ENCODE measurements at places on chromosomes 1 and 21. TPM values are rescaled to one million over a fixed set of nuclear protein-coding genes. Genes with fewer than 3 reads are reported as not detected.
A peak's percentile ranks its signal among the peaks of the same experiment; 100 is the strongest.

- peaks cover 3% of the 10 kb centered on the region for H3K27me3 ChIP-seq
- no peaks in the 10 kb centered on the region for H3K36me3 ChIP-seq
Measured at GRCh38 chr1:53532912-53533311, 73.7 kb downstream of the DMRTB1 start.

DNA sequence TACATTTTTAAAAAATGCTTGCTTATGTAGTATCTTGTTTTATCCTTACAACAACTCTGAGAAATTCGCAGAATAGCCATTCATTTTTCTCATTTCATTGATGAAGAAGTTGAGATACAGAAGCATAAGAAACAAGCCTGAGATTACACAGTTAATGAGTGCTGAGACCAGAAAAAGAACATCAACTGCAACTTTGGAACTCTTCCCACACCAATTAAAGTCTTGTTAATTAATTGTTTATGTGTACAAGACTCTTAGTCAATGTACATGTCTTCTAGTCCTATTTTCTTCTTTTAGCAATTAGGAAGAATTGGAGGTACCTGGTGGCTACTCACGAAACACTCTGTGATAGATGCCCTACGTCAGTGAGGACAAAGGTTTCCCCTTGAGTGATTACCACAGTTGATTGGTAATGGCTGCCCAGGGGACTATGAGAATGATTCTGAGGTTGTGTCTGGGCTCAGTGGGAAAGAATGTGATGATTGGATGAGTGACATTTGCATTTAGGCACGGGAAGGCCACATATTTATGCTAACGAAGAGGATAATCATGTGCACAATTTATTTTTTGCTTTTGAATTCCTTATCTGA, 187.4 kb upstream of the KCNK2 start:
- no peaks in the 10 kb centered on the region for H3K36me3 ChIP-seq
- H3K4me3 ChIP-seq, result no peak overlapping the region
- no peaks in the 10 kb centered on the region for H3K27me3 ChIP-seq

GRCh38 chr1:88088481-88088880, 595.6 kb upstream of the PKN2 start:
- no peak overlapping the region for H3K27ac ChIP-seq
- DNase-seq, result no peak
- H3K4me1 ChIP-seq, result peaks cover 4% of the 10 kb centered on the region
- no peak overlapping the region for H3K4me3 ChIP-seq
- no peaks in the 10 kb centered on the region for H3K27me3 ChIP-seq

DNA sequence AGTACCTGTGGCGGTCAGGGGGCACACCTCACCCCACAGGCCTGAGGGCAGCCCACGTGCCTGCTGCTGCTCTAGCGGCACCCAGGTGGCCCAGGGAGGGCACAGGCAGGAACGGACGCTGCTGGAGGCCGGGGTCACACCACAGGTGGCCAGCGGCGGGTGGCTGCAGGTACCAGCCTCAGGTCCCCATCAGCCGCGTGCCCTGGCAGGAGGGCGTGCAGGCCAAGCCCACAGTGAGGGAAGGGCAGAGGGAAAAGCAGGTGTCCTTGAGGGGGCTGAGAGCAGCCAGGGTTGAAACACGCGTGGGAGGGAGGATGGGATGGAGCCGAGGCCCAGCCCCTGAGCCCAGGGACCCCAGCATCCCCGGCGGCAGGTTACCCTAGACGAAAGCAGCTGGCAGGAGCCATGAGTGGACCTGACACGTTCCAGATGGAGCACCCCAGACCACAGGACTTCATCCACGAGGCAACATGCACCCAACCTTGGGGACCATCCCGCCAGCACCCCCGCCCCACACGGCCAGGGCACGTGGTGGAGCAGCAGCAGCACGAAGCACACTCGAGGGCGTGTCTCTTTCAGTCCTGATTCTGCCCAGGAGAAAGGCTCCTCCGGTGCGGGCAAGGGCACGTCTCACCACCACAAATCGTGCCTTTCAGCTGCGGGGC, 3.7 kb downstream of the SLC19A1 start:
- peaks cover 15% of the 10 kb centered on the region for H3K4me1 ChIP-seq
- DNase-seq, result no peak
- H3K27ac ChIP-seq, result no peak overlapping the region
- H3K4me3 ChIP-seq, result no peak overlapping the region
- no peaks in the 10 kb centered on the region for H3K36me3 ChIP-seq

The P3H1 gene
- total RNA-seq, result 77.2 TPM

The HLX gene
- total RNA-seq, result 0.43 TPM

The AZIN2 gene
- total RNA-seq, result 8.1 TPM

GRCh38 chr1:206909161-206909882, 12.1 kb downstream of the IL24 start:
- no peaks in the 10 kb centered on the region for H3K36me3 ChIP-seq
- DNase-seq, result no peak
- H3K4me1 ChIP-seq, result no peaks in the 10 kb centered on the region
- H3K27ac ChIP-seq, result no peak overlapping the region
- H3K4me3 ChIP-seq, result peak overlapping the region; percentile 41

- H3K4me1 ChIP-seq, result peaks cover 5% of the 10 kb centered on the region
- H3K4me3 ChIP-seq, result no peak overlapping the region
- no peak for DNase-seq
- H3K27me3 ChIP-seq, result no peaks in the 10 kb centered on the region
- H3K27ac ChIP-seq, result no peak overlapping the region
- H3K36me3 ChIP-seq, result no peaks in the 10 kb centered on the region
Measured at GRCh38 chr1:97989094-97989680, 68.4 kb upstream of the DPYD start.

DNA sequence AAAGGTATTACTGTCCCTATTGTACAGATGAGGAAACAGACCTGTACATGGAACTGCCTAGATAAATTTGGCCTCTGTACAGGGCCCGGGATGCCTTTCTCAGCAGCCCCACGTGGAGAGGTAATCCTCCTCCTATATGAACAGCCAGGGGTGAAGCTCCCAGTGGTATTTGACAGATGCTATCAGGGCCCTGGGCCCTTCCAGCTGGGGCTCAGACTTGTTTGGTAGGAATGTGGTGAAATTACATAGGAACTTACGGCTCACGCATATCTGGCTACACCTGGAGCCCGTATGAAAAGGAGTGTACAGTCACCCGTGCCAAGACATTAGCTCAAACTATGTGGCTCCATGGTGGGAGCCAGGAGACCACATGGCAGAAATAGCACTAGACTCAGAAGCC, 24.8 kb upstream of the TCEA3 start:
- H3K27ac ChIP-seq, result no peak overlapping the region
- H3K36me3 ChIP-seq, result no peaks in the 10 kb centered on the region
- H3K4me1 ChIP-seq, result no peaks in the 10 kb centered on the region
- no peak overlapping the region for H3K4me3 ChIP-seq
- H3K27me3 ChIP-seq, result no peaks in the 10 kb centered on the region

The DNMT3L gene
- total RNA-seq, result not detected

The CYP4B1 gene
- not detected for total RNA-seq

The TNNT2 gene
- total RNA-seq, result not detected

The WDR64 gene
- total RNA-seq, result not detected

DNA sequence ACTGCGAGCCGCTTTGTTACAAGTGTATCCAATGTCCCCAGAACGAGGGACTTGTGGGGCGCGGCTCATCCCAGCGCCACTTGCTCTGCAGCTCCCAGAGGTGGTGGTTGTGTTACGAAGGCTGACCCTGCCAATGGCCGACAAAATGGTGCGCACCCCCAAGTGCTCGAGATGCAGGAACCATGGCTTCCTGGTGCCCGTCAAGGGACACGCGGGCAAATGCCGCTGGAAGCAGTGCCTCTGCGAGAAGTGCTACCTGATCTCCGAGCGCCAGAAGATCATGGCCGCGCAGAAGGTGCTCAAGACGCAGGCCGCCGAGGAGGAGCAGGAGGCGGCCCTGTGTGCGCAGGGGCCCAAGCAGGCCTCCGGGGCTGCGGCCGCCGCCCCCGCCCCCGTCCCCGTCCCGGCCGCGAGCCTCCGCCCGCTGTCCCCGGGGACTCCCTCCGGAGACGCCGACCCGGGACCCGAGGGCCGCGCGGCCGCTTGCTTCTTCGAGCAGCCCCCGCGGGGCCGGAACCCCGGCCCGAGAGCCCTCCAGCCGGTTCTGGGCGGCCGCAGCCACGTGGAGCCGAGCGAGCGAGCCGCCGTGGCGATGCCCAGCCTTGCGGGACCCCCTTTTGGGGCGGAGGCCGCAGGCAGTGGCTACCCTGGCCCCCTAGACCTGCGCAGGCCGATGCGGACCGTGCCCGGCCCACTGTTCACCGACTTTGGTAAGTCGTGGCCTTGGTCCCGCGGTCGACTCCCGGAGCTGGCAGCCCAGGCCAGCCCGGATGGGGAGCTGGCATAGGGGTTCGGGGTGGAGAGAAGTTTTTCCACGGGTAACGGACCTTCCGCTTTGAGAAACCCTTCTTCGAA, at the start of gene DMRTB1:
Gene DMRTB1, plus strand, starts transcription at position 79 of the 855 bp plus-strand sequence. Its CDS starts 55 bp downstream, at position 134.
- H3K27ac ChIP-seq, result no peak within 1 kb of the TSS
- H3K4me3 ChIP-seq, result no peak within 1 kb of the TSS
- H3K27me3 ChIP-seq, result no peaks in the 10 kb centered on the region
- H3K4me1 ChIP-seq, result no peaks in the 10 kb centered on the region

The CFHR5 gene
- not detected for total RNA-seq

The HMCN1 gene
- total RNA-seq, result 18.1 TPM

The LAX1 gene
- total RNA-seq, result not detected

The CHIA gene
- total RNA-seq, result not detected

The SELE gene
- not detected for total RNA-seq

DNA sequence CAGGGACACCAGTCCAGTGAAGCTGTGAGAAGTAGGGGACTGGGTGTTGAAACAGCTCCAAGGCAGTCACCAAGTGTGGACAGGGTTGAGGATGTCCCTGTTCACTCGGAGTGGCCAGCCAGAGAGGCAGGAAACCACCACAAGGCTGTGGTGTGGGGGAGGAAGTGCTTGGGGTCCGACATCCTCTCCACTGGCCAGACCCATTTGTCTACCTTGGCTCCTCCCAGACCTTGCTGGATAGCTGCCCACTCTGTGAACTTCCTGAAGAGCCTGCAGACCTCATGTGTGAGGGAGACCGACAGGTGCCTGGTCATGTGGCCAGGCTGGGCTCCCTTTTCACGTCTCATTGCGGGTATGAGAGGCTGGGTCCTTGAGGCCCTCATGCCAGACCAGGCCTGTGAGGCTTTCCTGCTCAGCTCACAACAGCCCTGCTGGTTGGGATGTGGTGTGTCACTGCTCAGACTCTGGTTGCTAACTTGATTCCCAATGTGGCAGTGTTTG, 21.8 kb downstream of the CYP4B1 start:
- H3K4me3 ChIP-seq, result no peak overlapping the region
- no peak overlapping the region for H3K27ac ChIP-seq
- no peaks in the 10 kb centered on the region for H3K4me1 ChIP-seq
- DNase-seq, result no peak

- no peak for DNase-seq
- H3K27ac ChIP-seq, result no peak overlapping the region
- H3K27me3 ChIP-seq, result peaks cover 3% of the 10 kb centered on the region
Measured at GRCh38 chr1:209769171-209769904, 13.5 kb downstream of the TRAF3IP3 start.

GRCh38 chr1:163439471-163439870, 117.7 kb downstream of the NUF2 start:
- H3K4me1 ChIP-seq, result peaks cover 22% of the 10 kb centered on the region
- H3K27me3 ChIP-seq, result no peaks in the 10 kb centered on the region
- no peak for DNase-seq
- no peak overlapping the region for H3K4me3 ChIP-seq
- H3K36me3 ChIP-seq, result no peaks in the 10 kb centered on the region

The LINGO4 gene
- total RNA-seq, result not detected

The LCE1B gene
- not detected for total RNA-seq

The LCE1D gene
- not detected for total RNA-seq

The AMY1B gene
- not detected for total RNA-seq

The LAD1 gene
- not detected for total RNA-seq

- H3K36me3 ChIP-seq, result no peaks in the 10 kb centered on the region
- H3K4me1 ChIP-seq, result peaks cover 33% of the 10 kb centered on the region
- peaks cover 28% of the 10 kb centered on the region for H3K27me3 ChIP-seq
- no peak overlapping the region for H3K27ac ChIP-seq
- no peak overlapping the region for H3K4me3 ChIP-seq
- DNase-seq, result no peak
Measured at GRCh38 chr1:15799004-15799867, 8.2 kb downstream of the UQCRHL start.

DNA sequence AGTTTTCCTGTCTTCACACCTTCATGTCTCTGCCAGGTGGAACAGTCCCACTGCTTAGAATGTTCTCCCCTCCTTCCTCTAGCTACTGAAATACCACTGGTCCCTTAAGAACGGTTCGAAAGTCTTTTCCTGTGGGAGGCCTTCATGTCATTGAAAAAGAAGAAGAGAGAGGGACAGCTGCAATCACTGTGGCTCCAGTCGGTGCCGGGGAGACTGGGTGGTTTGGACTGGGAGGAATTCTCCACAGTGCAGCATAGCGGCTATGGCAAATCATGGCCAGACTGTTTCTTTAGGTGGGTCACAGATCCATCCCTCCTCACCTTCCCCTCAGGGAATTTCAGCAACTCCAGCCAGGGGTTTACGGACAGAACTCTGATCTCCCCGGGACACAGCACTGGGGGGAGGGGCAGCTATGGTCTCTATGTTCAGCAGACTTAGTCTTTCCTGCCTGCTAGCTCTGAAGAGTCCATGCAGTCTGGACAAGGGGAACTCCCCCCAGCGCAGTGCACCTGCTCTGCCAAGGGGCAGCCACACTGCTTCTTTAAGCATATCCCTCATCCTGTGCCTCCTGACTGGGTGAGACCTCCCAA, 567.2 kb downstream of the SMYD3 start:
- H3K27ac ChIP-seq, result no peak overlapping the region
- H3K36me3 ChIP-seq, result peaks cover 7% of the 10 kb centered on the region
- no peak overlapping the region for H3K4me3 ChIP-seq
- no peak for DNase-seq

The ADAMTS1 gene
- 35.9 TPM for total RNA-seq

- H3K27ac ChIP-seq, result no peak overlapping the region
- H3K36me3 ChIP-seq, result peaks cover 9% of the 10 kb centered on the region
- DNase-seq, result no peak
- no peaks in the 10 kb centered on the region for H3K27me3 ChIP-seq
Measured at GRCh38 chr1:152495066-152495675, 15.4 kb upstream of the LCE5A start.

All from neural crest cell (in vitro differentiated cells).